ENCODE measurements at places on chromosomes 6 and 20. TPM values are rescaled to one million over a fixed set of nuclear protein-coding genes. Genes with fewer than 3 reads are reported as not detected.

GRCh38 chr6:142605922-142606485, 304.2 kb downstream of the ADGRG6 start:
- DNase-seq: no peak

DNA sequence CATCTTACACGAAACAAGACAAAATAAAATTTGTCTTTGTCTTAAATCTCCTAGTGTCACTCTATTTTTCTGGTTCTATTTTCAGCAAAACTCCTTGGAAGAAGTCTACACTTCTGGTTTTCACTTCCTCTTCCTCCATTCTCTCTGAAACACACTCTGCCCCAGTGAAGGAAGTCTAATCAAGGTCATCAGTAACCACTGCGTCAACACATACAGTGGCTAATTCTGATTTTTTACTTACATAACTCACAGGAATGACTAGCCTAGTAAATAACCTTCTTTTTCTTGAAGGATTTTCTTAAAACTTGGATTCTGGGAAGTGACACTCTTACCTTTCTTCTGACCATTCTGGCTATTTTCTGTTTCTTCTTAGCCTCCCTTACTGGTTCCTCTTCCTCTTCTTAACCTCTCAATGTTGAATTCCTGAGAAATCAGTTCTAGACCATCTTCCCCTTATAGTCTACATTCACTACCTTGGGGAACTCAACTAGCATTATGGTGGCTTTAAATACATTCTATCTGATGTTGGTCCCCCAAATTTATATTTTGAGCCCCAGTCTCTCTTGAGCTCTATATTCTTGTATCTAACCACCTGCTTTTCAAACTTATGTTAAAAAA, 37.5 kb downstream of the AIG1 start:
- DNase-seq: peak; percentile 6

GRCh38 chr6:81682858-81683620, 69.4 kb downstream of the TENT5A start:
- DNase-seq: no peak

UBE3D gene
- total RNA-seq: 11.0 TPM

DNA sequence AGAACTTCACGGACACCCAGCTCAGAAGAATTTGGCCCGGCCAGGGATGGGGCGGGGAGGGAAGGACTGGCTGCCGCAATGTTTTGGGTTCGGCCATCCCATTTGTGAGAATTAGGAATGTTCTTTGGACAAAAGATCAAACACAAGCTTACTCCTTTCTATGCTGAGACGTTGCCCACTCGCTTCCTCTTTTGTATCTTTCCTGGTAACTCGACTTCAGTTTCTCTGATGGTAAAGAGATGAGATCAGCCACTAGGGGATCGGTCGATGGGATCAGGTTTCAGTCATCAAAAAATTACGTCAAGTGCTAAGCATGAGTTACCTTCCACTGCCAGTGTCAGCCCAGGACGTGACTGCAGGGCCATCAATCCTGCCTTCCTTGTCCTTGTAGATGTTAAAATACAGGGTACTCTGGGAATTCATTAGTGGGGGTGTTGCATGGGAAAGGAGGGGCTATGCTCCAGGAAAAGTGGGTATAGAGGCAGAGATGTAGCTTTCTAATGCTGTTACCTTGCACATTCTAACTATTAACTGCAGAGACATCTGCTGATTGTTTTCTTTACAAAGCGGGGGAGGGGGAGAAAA, 190.2 kb downstream of the TSHZ2 start:
- DNase-seq: peak; percentile 19

RUNX2 gene
- 0.27 TPM for total RNA-seq

- DNase-seq: peak; percentile 80
These were observed at the start of gene NCOA7 for GRCh38 chr6:125790358-125791150. NCOA7 (plus strand) TSS chr6:125790960; CDS start chr6:125815355, 24,395 bp downstream.

SLC17A1 gene
- not detected for total RNA-seq

DNA sequence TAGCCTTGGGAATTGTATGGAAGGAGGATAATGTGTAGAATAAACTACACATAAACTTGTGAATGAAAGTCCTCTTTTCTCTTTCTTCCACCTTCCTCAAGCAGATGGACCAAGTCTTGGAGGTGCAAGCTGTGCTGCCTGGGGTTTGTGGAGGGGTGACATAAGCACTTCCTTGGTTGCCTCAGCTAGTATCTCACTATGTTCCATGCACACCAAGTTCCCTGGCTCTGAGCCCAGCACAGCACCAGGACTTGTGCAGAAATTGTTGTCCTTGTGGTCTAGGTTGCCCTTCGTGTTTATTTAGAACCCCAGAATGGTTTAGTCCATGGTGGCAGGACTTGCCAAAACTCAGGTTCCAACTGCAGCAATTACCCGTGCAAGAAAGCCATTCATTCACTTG, 110.3 kb downstream of the MEI4 start:
- DNase-seq: no peak

C20orf141 gene
- not detected for total RNA-seq

- DNase-seq: no peak
These were observed 341.0 kb downstream of the ARHGAP18 start for GRCh38 chr6:129368970-129369369.

All from OCI-LY7 (cell line).